GF-D8 (cell line): ENCODE measurements at places on chromosomes 2 and 18.
A peak's percentile ranks its signal among the peaks of the same experiment; 100 is the strongest.

GRCh38 chr2:75361486-75361885, 162.2 kb upstream of the TACR1 start:
- peak; percentile 63 for DNase-seq

DNA sequence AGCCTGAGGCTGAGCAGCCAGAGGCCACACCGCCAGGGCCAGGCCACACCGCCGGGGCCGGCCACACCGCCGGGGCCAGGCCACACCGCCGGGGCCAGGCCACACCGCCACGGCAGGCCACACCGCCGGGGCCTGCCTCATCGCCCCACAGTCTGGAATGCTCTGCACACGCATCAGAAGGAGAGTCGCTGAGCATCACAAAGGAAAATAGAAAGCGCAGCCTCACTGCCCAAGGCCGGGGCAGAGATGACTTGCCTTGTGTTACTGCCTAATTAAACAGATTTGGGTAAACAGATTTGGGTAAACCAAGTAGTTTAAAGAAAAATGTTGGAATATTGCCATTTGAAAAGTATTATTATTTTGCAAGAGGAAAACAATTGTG, 10.4 kb upstream of the NFATC1 start:
- no peak for DNase-seq

DNA sequence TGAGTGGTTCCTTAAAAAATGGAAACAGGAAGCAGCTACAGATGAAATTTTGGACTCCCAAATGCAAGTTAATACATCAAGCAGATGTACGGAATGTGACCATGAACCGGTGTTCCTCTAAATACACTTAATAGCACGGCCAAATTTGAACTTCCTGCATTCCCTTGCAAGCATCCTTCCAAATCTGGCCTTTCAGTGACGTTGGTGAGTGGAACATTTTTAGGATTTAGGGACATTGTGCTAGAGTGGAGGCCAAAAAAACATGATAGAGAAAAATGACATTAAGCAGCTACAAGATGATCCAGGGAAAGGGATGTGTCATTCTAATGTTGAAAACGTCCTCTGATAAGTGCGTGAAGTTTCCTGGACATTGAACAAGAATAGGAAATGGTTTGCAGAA, 62.1 kb downstream of the CTAGE1 start:
- DNase-seq = no peak

DNA sequence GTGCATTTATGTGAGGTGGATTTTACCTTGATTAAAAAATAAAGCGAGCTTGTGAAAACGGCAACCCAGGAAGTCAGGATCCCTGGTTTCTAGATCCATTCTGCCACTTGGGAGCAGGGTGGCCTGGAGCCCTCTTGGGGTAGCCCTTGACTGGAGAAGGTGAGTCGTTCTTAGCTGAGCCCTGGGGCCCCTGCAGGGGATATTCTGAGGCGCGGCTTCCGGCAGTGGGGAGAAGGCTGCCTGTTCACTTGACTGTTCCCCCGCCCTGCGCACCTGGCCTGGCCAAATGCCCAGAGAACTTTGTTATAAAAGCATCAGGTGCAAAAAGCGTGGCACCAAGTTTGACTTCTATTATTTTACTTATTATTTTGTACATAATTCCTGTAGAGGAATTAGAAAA, 221.9 kb downstream of the DYSF start:
- DNase-seq = no peak

DNA sequence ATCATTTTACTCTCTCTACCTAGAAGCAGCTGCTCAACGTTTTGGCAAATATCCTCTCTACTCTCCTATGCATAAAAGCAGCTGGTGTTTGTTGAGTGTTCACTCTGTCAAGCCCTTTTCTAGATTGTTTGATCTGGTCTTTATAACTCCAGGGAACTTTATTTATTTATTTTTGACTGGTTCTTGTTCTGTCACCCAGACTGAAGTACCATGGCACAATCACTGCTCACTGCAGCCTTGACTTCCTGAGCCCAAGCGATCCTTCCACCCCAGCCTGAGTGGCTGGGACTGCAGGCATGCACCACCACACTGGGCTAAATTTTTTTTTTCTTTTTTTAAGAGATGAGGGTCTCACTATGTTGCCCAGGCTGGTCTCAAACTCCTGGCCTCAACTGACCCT, 12.7 kb downstream of the CATIP start:
- no peak for DNase-seq

GRCh38 chr18:75289761-75290160, 79.2 kb downstream of the TSHZ1 start:
- no peak for DNase-seq

GRCh38 chr2:52294628-52295027, 1262.7 kb upstream of the NRXN1 start:
- no peak for DNase-seq

GRCh38 chr2:127847931-127848330, 10.0 kb downstream of the POLR2D start:
- no peak for DNase-seq
